ENCODE measurements at places on chromosomes 4 and X.
A peak's percentile ranks its signal among the peaks of the same experiment; 100 is the strongest.

- no peak for DNase-seq
Measured at GRCh38 chrX:116009346-116009745, 161.2 kb upstream of the AGTR2 start.

DNA sequence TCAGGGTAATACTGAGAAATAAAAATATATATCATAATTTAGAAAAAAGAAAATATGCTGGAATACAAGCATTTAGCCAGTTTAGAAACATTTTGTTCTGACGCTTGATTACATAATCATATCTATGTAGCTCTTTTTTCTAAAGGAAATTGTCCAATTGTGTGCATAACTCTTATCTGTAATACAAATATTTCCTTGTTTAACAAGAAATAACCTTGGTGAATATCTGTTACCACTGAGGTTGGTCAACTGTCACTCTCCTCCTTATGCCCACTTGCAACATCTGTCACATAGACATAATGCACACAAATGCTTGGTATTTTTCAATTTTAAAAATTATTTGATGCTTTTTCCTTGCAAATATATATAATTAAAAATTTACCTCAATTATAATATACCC is 609.7 kb downstream of the TLL1 start:
- DNase-seq: no peak

GRCh38 chr4:90002441-90003062 is 107.9 kb downstream of the MMRN1 start:
- no peak for DNase-seq

DNA sequence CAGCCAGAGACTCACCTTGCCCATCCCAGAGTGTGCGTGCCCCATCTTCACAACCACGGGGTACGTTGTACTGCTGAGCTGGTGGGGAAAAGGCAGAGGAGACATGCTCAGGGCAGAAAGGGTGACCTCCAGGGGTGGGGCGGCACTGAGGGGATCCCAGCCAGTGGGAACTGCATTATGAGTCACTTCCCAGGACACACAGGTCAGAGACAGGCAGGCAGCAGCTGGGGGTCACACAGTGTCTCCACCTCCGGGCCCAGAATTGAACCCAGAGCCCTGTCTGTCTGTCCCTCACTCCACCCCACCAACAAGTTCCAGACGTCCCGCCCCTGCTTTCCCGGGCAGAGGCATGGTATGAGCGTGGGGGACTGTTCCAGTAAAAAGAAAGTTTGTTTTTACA is 4.8 kb upstream of the TIMP1 start:
- no peak for DNase-seq

DNA sequence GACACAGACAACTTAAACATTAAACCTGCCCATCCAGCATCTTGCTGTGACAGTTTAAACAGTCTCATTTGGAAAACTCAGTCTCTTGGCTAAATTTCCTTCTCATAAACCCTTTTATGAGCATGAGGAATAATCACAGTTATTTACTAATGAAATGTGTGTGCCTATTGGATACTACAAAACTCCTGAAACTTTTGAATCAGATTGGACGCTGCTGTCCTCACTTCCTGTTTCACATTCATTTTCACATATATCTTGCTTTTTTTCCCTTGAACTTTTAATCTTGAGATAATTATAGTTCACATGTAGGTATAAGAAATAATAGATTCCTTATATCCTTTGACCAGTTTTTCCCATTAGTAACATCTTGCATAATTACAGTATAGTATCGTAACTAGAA is 111.7 kb downstream of the CDKL5 start:
- no peak for DNase-seq

DNA sequence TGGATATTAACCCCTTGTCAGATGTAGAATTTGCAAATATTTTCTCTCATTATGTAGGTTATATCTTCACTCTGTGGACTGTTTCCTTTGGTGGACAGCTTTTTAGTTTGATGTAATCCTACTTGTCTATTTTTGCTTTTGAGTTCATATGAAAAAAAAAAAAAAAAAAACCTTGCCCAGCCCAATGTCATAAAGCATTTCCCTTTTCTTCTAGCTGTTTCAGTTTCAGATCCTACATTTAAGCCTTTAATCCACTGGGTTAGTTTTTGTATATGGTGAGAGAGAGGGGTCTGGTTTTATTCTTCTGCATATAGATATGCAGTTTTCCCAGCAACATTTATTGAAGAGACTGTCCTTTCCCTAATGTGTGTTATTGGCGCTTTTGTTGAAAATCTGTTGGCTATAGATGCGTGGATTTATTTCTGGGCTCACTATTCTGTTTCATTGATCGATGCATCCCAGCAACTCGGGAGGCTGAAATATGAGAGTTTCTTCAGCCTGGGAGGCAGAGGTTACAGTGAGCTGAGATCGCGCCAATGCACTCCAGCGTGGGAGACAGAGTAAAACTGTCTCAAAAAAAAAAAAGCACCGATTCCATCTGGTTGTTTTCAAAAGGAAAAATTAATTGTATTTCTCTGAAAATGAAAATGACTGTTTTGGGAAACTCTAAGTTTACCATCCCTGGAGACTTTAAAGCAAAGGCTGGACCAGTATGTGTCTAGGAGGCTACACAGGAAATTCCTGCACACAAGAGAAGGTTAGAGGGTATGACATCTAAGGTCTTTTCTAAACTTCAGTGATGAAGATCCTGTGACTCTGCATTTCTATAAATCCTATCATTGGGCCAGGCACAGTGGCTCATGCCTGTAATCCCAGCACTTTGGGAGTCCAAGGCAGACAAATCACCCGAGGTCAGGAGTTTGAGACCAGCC is 35.6 kb downstream of the STEEP1 start:
- DNase-seq: no peak

DNA sequence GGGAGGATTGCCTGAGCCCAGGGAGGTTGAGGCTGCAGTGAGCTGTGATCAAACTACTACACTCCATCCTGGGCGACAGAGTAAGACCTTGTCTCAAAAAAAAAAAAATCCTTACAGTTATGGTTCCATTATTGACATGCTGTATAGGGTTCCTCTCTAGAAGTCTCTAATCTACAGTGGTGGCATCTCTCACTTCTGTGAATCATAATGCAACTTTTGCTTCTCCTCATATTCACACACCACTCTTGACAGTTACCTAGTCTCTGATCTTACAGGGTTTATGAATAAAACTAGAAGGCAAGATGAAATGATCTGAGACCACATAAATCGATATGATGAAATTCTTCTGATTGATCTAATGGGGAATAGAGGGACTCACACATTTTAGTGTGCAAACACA is 40.6 kb downstream of the DOCK11 start:
- no peak for DNase-seq

- no peak for DNase-seq
Measured at GRCh38 chr4:78627046-78627965, 75.7 kb downstream of the ANXA3 start.

- no peak for DNase-seq
Measured at GRCh38 chrX:9542761-9543111, 77.9 kb downstream of the TBL1X start.

DNA sequence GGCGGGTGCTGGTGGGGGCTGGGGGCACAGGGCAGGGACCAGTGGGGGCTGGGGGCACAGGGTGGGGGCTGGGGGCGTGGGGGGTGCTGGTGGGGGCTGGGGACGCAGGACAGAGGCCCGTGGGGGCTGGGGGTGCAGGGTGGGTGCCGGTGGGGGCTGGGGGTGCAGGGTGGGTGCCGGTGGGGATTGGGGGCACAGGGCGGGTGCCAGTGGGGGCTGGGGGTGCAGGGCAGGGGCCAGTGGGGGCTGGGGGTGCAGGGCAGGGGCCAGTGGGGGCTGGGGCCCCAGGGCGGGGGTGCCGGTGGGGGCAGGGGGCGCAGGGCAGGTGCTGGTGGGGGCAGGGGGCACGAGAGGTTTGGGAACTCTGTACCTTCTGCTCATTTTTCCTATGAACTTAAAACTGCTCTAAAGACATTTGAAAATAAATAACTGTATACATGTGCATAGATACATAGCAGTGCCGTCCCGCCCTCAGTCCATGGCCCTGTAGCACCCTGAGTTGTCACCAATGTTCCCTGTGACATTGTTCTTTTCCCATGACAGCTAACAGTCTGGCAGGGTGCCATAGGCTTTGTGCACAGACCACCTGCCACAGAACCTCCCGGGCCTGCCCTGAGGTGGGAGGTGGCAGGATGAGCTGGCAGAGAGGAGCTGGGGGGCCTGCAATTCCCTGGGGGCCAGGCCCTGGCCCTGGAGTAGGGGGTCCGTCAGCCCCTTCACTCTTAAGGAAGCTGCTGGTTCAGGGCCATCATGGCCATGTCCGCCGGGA is 35.6 kb upstream of the ADRA2C start:
- no peak for DNase-seq

DNA sequence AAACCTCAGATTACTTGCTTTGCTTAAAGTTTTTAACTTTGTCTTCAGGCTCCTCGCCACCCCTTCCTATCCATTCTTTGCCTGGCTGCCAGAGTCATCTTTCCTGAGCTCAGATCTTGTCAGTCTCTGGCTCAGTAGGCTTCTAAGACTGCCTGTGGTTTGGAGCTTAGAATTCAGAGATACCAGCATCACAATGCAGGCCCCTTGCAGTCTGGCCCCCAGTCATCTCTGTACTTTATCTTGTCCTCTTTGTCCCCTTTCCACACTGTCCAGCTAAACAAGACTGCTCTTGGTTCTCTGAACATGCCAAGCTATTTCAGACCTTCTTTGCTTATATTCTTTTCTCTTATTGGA is 3.0 kb downstream of the KIAA0232 start:
- DNase-seq: no peak

GRCh38 chrX:82320569-82320968 is 1118.7 kb downstream of the SH3BGRL start:
- DNase-seq: no peak

GRCh38 chr4:152748619-152749018 is 30.9 kb downstream of the TIGD4 start:
- DNase-seq: no peak

GRCh38 chr4:38013461-38014366 is 53.5 kb downstream of the PTTG2 start:
- no peak for DNase-seq

- no peak for DNase-seq
Measured at GRCh38 chr4:22876270-22876669, 183.5 kb downstream of the GBA3 start.

- no peak for DNase-seq
Measured at GRCh38 chr4:164485136-164485535, 268.8 kb upstream of the SMIM31 start.

- DNase-seq: no peak
Measured at GRCh38 chr4:121212806-121213205, 48.7 kb upstream of the TNIP3 start.

GRCh38 chrX:118528071-118528737 is 32.6 kb downstream of the DOCK11 start:
- peak; percentile 52 for DNase-seq

- no peak for DNase-seq
Measured at GRCh38 chrX:19753368-19753767, 134.0 kb downstream of the SH3KBP1 start.

GRCh38 chr4:15493411-15493810 is 23.7 kb downstream of the CC2D2A start:
- DNase-seq: no peak

- no peak for DNase-seq
Measured at GRCh38 chrX:136168929-136169735, 21.8 kb downstream of the FHL1 start.

DNA sequence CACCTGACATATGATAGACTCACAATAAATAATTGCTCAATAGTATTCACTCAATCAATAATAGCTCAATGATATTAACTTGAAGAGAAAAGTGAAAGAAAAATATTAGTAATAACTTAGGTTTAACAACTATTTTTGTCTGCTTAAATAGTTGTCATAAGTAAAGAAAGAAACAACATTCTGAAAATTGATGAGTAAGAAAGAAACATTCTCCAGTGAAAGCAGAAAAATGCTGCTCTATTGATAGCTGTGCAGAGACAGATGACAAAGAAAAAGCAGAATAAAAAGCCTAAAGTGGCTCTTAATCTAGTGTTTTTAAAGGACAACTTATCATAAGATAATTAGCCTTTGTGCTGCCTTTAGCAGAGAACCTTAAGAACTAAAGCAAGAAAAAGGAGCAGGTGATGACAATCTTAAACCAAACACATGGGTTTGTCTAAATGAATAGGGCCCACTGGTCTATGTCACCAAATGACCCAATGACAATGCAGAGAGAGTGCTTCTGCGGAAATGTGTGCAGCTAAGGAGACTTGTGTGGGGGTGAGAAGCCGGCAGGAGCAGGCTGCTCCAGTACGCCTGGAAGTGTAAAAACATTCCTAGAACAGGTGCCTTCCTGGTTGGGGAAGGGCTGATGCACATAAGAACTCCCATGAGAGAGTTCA is 13.2 kb downstream of the HS3ST1 start:
- no peak for DNase-seq

DNA sequence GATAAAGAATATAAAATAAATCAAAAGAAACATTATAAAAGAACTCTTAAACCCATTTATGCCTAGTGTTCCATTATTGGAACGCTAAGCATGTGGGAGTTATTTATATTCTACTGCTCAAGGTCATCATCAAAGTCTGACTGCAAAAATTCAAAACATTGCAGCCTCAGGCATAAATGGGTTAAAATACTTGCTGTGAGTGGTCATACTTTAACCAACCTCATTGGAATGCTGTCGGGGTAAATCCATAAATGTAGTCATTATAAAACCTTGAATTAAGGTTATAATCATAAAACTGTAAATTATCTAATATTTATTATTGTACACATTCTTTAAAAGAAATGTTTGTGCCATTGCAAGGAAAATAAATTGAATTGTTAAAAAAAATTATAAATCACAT is 55.0 kb downstream of the RPS6KA6 start:
- no peak for DNase-seq

DNA sequence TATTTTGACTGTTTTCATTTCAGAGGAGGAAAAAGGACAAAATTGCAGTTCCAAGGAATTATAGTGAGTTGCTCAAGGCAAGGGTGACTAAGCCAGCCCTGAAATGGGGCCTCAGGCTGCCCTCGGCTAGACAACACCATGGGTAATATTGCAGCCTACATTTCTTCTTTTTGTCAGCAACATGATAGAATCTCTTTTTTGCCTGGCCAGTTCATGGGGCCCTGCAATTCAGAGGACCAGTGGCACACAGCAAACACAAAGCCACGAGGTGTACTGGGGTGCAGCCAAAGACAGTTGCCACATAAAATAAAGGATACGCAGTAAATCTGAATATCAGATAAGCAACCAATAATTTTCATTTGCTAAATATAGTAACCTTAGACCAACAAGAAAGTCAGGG is 41.8 kb downstream of the RBM47 start:
- DNase-seq: no peak

DNA sequence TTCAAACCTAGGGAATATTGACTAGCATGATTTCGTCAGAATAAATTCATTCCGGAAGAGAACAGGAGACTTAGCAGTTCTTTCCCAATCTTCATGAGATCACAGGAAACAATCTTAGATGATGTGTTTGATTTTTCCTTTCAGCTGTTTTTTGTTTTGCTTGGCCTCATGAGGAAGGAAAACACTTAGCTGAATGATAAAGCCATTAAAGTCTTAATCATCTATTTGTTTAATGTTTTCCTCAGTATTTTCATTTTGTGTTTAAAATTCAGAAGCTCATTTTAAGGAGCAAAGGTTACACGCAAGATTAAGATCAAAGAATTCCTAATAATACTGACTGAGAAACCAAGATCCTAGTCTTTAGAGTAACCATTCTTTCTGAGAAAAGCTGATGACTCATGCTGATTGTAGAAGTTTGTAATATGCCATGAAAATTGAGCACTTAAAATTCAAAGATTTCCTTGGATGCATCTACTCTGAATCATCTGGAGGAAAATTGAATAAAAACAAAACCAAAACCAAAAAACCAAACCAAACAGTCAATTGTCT is 15.4 kb upstream of the TBC1D19 start:
- DNase-seq: no peak
